CD4-positive, alpha-beta T cell treated with Interferon alpha-2 for 1 hour (primary cell): ENCODE measurements at places on chromosomes 3 and 15.

DNA sequence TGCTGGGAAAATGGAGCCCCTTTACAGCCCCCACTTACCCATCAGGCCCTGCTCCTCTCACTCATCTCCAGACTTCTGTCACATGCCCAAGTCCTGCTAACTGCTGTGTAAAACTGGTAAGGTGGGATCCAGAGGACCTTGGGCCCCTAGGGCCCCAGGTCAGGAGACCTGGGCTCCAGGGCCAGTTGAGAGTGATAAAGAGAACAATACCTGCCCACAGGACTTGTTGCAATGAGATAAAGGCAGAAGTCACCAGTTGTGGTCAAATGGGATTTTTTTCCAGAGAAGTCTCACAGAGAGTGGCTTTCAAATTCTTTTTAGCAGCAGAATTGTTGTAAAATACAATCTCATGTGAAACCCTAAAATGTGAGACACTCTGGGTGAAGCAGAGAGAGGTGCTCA lies 753 bp downstream of the FURIN start:
- no peak for DNase-seq

DNA sequence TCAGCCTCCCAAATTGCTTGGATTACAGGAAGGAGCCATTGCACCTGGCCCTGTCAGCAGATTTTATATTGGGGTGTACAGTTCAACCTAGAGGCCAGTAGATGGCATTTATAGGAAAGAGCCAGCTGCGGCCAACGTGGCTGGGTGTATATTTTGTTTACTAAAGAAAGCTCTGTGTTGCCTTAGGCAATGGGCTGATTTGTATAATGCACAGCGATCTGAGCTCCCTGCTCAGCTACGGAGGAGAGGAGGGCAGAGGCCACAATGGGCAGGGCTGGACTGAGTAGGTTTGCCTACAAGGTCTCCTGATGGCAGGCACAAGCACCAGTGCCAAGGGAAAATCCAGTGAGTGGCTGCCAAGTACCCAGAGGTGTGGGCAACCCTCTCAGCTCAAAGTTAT lies 282.4 kb downstream of the ARPP21 start:
- DNase-seq: no peak

DNA sequence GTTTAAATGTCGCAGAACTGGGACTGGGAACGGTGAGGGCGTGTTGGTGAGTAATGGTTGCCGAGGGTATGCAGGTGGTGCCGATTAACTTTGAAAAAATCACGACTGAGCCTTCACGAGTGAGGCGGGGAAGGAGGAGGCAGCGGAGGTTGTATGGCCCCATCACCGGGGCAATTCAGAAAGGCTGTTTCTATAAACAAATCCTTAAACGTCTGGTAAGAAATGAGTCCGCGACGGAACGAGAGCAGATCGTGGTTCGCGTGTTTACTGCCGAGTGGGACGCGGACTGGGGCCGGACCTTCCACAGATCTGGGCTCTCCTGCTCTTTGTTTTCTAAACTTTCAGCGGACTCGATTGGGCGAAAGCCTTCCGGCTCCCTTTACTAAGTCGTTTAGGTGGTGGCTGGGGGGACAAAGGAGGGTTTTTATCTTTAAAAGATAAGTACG lies 2.7 kb downstream of the IGF1R start:
- peak; percentile 5 for DNase-seq

- DNase-seq: no peak
Measured at GRCh38 chr3:49666592-49666991, 7.6 kb upstream of the APEH start.

GRCh38 chr15:69128667-69129311 lies 31.6 kb upstream of the GLCE start:
- no peak for DNase-seq

- no peak for DNase-seq
Measured at GRCh38 chr15:90241343-90242192, 7.6 kb downstream of the GDPGP1 start.

DNA sequence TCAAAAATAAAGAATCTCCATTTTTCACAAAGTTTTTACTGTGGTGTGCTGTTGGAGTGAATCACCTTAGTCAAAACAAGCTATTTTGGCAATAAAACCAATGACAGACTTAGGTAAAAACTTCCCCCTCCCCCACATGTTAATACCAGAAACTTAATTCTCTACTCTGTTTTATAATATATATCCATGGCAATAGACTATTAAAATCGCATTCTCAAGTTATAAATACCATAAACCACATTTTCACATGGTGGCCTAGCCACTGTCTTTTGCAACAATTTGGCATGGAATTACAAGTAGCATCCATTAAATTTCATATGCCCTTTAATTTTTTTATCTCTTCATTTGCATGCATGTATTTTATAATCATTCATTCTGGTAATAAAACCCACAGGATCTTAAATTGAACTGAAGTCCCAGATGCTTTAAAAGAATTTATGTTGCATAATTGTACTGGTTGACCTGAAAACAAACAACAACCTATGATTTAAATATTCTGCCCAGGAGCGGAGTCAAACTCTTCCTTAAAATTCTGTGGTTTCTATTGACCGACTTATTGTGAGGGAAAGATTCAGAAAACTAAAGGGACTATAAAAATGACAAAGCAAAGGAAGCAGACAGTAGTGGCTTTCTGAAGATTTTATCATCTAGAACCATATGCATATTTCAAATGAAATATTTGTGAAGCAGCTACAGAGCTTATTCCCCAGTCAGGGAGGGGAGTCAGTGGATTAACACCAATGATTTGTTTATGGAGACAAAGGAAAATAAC lies 229.0 kb upstream of the TBL1XR1 start:
- no peak for DNase-seq

DNA sequence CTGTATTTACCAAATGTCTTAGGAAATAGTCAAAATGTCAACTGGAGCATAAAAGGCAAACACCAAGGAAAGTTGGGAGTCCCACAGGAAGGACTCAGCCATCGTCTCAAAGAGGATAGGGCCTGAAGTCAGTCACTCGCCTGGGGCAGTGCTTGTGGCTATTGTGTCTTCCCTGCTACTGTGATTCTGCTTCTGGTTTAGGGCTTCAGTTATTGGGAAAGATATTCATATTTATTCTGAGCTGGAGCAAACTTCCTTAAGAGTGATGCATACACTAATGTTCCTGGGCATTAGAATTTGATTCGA lies 118.1 kb downstream of the EDEM1 start:
- DNase-seq: no peak

DNA sequence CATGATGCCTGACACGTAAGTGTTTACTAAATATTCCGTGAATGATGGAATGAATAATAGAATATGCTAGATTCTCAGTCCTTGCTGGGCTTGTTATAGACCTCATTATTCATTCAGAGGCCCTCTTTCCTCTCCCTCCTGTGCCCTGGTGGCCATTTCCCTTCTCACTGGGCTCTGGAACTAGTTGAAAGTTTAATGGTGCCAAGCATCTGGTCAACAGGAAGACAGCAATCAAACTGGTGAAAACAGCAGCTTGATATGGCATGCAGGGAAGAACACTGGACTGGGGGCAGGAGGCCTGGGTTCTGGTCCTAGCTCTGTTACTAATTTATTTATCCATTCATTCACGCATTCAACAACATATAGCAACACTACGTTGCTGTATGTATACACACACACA lies 3.7 kb upstream of the APOD start:
- DNase-seq: no peak

GRCh38 chr15:98737721-98738120 lies 89.4 kb downstream of the IGF1R start:
- no peak for DNase-seq

- DNase-seq: no peak
Measured at GRCh38 chr3:161096771-161097367, 8.3 kb downstream of the B3GALNT1 start.

- no peak for DNase-seq
Measured at GRCh38 chr15:78712797-78713515, 71.9 kb upstream of the CHRNB4 start.

DNA sequence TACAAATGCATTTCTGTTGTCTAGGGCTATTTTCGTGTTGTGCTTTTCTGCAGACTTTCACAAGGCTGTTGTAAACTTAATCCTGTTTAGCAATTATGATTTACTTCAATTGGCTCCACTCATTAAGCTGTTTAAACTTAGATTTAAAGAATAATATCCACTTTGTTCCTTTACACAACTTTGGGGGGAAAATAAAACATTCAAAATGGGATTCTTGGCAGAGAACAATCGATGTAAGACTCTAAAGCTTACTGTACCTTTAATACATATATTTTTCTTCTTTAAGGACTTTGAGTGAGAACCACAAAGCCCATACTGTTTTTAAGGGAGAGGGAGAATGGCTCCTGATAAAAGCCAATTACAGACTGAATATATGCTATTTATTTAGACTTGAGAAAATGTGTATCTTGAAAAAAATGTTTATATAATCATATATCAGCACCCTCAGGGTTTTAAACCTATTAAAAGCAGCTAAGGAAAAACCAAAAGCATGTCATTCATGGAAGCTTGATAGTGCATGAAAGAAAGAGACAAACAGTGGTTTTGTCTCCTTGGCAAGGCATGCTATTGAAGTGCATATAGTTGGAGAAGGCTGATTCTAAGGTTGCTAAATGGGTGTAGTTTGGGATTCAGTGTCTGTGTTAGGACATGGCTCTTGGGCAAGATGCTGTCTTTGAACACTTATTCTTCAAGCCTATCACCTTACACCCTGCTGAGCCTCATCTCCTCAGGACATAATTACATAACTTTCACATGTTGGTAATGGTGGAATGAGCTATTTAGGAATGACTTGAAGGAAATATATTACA lies 293.4 kb upstream of the TBC1D5 start:
- DNase-seq: no peak

GRCh38 chr15:55774113-55774970 lies 31.4 kb upstream of the PRTG start:
- peak; percentile 35 for DNase-seq

- no peak for DNase-seq
Measured at GRCh38 chr3:99651531-99651930, 13.1 kb downstream of the COL8A1 start.

DNA sequence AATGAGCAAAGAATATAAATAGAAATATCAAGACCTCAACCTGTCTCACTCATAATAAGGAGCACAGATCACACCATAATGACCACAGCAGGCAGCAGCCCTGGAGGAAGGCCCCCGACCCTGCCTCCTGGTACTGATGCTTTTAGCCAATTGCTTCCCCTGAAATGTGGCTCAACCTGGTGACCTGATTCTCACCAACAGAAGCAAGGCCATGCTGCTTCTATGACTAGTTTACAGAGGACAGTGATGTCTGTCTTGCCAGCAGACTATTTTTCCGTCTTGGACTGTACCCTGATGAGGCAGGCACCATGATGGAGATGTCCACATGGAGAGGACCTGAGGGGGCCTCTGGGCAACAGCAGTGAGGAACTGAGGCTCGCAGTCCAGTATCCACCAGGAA lies 18.0 kb downstream of the SLC41A3 start:
- no peak for DNase-seq

DNA sequence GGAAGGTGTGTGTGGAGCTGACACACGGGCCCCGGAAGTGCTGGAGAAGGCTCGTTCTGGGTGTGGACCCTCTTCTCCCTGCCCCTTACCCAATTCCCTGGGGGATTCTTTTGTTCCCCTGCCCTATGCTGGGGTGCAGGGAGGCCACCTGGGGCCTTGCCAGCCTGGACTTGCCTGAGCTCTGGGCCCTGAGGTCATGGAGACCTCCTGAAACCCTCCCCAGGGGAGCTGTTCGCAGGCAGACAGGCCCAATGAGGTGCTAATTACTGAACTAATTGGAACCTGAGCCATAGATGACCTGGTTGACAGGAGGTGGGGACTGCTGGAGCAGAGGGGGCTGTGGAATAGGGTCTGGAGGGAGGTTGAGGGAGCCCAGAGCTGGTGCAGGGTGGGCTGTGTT lies 9.4 kb upstream of the C15orf39 start:
- DNase-seq: no peak

- DNase-seq: no peak
Measured at GRCh38 chr3:59101231-59101736, 51.5 kb upstream of the CFAP20DC start.

DNA sequence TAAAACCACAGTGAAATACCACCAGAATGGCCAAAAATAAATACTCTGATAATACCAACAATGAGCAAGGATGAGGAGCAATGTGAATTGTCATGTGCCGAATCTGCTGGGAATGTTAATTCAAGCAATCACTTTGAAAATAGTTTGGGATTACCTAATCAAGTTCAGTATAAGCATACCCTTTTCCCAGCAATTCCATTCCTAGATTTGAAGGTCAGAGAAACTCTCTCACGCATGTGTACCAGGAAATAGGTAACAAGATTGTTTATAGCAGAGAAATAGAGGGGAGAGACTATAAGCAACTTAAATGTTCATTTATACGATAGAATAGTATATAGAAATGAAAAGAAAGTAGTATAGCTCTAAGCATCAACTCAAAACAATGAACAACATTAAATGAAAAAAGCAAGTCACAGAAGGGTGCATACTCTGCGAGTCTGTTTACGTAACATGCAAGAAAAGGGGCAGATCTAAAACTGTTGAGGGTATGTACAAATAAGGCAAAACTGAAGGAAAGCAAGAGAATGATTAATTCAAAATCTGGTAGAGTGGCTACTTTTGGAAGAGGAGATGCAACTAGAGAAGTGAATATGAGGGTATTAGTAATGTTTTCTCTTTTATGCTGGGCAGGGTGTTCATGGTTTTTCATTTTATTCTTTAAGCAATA lies 27.4 kb downstream of the TMOD3 start:
- DNase-seq: no peak

DNA sequence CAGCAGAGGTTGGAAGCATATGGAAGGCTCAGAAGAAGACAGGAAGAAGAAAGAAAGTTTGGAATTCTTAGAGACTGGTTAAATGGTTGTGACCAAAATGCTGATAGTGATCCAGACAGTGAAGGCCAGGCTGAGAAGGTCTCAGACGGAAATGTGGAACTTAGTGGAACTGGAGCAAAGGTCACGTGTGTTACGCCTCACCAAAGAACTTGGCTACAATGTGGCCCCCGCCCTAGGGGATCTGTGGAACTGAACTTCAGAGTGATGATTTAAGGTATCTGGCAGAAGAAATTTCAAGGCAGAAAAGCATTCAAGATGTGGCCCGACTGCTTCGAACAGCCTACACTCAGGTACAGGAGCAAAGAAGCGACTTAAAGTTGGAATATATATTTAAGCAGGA lies 83.1 kb downstream of the MYO5A start:
- no peak for DNase-seq

DNA sequence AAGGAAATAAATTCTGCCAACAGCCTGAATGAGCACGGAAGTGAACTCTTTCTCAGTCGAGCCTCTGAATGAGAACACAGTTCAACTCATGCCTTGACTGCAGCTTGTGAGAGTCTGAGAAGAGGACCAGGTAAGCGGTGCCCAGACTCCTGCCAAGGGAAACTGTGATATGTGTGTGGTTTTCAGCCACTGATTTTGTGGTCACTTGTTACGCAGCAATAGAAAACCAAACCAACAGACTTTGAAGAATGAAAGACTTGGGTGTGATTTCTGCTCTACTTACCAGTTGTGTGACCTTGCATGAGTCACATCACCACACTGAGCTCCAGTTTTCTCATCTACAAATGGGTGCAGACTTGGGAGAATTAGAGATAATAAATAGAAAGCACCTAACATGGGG lies 30.6 kb upstream of the FAM107A start:
- no peak for DNase-seq
